ENCODE measurements at places on chromosomes 3 and 15. TPM values are rescaled to one million over a fixed set of nuclear protein-coding genes. Genes with fewer than 3 reads are reported as not detected.

- no peak for DNase-seq
Observed at GRCh38 chr3:190338717-190339116, 16.5 kb upstream of the CLDN1 start.

DNA sequence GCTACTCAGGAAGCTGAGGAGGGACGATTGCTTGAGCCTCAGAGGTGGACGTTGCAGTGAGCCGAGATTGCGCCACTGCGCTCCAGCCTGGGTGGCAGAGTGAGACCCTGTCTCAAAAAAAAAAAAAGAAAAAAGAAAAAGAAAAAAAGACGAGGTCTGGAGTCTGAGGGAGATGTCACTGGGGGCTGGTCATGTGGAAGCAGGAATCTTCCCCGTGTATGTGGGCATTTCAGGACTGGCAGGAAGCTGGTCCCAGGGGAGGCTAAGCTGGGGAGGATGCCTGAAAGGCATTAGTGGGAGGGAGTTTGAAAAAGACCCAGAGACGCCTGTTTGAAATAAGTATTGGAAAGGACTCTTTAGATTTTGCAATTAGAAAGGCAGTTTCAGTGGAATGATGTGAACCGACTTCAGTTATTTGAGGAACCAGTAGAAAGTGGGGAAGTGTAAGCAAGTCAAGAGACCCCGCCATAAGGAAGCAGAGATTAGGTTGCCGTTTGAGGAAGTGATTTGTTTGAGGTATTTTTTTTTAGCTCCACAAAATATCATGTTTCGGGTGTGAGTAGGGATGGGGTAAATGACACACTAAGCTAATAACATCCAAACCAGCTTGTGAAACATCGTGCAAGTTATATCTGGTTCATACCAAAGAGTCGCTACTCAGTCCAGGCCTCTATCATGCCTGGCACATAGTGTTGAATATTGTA, 55.5 kb downstream of the ST6GAL1 start:
- DNase-seq: no peak

DNA sequence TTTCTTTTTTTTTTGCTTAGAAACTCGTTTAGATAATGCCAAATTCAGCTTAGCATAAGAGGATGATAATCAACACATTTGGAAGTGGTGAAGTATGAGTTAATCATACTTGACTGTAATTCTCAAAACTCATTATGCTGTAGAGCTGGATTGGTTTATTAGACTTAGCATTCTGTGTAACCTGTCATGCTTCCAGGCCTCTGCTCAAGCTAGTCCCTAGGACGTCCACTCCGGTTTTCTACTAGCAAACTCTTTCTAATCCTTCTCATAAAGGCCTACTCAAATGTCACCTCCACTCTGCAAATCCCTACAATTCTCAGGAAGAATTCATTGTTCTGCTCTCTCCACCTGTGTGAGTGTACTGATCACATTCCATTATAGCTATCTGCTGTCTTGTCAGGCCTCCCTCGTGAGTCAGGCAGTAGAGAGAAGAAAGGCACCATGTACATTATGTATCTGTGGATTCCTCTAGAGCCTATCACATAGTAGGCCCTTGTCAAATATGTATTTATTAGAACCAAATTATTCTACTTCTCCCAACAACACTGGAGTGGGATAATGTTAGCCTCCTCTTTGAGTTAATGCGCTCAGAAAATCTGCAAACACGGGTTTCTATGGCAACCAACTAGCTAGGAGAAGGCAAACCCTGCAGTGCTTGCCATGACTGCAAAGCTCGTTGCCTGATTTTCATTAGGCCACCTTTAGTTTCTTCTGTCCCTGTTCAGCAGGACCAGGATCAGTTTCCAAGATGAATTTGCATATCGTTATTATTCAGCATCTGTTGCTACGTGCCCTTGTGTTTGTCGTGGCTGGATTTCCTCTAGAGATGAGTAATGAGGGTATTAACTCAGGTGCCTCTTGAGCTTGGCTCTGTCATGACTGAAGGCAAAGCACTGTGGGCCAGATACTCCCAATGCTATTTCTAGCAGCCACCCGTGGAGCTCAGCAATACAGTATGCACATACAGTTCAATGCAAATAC, 30.7 kb downstream of the ATP13A5 start:
- DNase-seq: no peak

GRCh38 chr3:105466072-105466471, 99.4 kb downstream of the ALCAM start:
- no peak for DNase-seq

DNA sequence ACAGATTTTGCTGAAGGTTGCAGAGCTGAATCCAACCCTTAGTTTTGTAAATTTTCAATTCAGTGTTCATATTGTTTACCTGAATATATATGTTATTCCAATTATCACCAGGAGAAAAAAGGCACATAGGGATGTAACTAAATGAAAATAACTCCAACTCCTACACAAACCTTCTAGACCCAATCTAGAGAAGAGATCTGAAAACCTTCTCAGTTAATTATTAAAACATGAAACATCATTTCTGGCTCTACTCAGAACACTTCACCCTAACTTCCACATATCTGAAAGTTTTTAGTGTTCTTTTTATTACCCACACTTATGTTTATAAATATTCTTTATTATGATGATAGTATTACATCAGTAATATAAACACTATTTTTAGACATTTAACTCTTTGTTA, 76.6 kb downstream of the LRRFIP2 start:
- no peak for DNase-seq

GRCh38 chr3:183555541-183556081, at the start of gene KLHL6:
TSS of gene KLHL6 (minus strand) at chr3:183555706. CDS start at chr3:183555653, 53 bp downstream.
- no peak for DNase-seq

DNA sequence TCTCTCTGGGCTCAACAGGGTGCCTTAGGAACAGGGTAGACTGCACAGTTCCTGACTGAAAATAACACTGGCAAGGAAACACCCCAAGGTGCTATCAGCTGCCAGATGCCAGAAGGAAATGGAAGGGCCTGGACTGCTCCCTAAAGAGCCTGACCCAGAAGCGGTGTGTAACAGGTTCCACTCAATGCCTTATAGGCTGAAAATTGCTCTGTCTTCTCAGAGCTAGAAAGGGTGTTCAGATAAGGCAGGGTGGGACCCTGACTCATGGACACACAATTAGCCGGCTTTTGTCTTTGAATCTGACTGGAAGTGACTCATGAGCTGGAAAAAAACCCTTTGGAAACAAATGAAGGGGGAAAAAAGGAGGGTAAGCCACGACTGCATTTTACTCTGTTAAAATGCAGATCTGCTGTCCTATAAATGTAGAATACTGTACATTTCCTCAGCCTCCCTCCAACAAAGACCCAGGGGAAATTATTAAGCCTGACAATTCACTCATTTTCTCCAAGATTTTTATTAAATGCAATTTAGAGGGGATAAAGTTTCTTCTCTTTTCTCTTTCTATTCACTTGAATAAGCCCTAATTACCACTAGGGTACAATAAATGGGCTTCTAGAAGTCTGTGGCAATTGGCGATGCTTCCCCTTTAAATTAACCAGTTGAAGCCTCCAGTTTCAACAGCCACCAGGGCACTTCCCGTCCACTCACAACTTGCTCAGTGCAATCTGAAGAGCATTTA, 160.2 kb upstream of the TBL1XR1 start:
- DNase-seq: no peak

DNA sequence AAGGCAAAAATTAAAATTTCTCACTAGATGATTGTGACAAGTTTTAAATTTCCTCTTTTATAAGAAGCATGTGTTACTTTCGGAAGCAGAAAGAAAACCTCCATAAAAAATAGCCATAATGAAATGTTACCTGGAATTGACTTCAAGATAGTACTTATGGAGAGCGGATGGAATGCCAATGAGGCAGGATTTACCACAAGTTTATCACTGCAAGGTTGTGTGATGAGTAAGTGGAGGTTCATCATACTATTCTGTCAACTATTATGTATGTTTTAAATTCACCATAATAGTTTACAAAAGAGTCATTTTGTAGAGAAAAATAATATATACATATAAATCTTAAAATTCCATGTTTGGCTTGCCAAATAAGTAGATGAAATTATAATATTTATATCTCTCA, 230.3 kb downstream of the SCAPER start:
- no peak for DNase-seq

DNA sequence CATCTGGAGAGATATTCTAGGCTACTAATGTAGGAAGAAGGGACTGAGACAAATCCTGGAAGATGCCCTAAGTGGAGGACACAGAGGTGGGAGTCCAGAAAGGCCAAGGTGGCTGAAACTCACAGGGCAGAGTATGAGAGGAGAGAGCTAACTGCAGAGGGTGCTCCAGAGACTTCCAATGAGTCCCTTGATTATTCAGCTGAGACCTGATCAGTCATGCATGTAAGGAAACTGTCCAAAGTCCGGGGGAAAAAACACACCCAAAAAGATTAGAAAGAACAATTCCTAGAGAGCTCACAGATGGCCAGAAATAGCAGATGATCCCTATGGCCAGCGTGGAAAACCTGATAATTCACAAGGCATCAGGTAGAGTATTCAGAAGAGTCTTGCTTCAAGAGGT, 18.7 kb upstream of the FOXP1 start:
- no peak for DNase-seq

DNA sequence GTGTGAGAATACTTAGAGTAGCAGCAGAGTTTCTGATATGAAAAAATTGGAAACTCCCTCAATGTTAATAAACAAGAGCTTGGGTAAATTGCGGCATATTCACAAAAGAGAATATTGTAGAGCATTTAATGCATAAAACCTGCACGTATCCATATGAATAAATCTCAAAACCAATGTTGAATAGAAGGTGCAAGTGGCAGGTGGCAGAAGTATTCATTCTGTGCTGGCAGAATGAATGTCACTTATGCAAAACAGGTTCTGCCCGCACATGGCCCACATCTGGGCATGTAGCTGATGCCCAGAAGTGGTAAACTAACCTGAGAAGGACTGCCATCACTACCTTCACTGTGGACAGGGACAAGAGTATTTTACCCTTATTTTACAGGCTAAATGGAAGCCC, 14.1 kb upstream of the PRSS50 start:
- no peak for DNase-seq

GRCh38 chr15:69783211-69783610, 314.5 kb downstream of the TLE3 start:
- no peak for DNase-seq

DNA sequence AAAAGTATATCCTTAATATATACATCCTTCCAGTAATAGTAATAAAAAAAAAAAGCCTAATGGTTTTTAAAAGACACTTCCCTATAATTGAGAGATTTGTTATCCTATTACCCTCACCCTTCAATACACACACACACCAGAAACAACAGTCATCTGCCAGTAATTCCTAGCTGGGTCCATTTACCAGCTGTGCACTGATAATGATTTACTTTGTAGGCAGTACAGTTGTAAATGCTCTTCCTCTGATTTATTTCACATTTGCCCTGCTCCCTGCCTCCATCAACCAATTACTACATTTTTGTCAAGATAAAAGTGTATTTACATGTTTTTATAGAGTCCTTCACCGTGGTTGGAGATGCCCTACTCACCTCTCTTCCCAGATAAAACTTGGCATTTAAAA, 12.4 kb downstream of the TPM1 start:
- no peak for DNase-seq

DNA sequence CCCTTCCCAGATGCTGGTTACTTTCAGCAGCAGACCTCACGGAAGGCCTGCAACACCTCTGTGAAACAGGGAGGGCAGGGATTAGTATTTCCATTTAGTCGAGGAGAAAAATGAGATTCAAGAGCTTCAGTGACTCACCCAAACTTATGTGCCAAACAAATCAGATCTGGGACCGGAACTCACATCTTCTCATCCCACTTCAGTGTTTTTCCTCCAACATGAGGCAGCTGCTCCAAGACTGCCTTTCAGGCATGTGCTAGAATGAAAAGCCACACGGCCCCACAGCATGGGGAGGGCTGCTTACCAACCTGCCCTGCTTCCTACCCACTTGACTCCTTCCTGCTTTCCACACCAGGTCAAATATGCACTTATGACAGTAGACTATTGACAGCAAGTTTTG, 129.4 kb upstream of the SLC24A5 start:
- no peak for DNase-seq

DNA sequence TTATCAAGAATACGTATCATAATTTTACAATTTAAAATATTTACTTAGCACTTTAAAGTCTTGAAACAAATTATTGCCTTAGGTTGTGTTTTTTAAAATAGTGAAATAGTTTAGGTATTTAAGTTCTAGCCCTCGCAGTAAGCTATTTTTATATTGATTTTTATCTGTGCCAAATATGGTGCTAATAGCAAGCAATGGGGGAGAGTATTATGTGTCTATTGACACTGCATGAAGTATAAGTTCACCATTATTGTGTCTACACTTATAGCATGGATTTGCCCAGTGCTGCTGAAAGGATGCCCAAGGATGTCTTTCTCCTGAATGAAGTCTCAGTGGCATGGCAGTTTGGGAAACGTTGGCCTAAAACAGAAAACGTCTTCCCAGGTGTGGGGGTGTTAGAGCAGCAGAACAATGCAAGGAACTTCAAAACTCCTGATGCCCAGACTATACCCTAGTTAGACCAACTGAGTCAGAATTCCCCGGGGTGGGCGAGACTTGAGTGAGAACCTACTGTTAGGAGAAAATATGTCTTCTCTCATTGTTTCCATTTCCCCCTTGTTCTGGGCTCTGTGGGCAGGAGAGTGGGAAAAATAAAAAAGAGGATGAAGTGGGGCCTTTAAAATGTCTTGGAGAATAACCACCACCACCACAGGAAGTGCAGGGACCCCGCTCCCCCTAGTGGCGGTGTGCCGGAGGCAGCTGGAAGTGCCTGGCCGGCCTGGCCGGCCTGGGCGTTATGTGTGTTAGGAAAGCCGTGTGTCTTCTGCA, 104.2 kb upstream of the SLC7A14 start:
- DNase-seq: peak; percentile 77

DNA sequence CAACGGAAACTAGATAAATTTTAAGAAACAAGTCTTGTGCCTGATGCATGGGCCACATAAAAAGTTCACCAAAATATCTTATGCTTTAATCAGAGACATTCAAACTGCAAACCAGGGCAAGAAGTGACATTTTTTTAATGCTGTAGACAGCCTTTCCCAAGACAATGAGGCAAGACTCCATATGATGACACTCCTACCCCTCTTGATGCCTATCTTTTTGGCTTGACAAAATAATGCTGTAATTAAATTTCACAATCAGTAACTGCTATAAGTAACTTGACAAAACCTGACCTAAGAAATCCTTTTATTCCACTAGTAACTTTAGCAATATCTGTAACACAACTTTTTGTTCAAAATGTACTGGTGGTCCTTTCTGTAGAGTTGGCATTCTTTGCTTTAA, 48.7 kb downstream of the ECT2 start:
- DNase-seq: no peak

DNA sequence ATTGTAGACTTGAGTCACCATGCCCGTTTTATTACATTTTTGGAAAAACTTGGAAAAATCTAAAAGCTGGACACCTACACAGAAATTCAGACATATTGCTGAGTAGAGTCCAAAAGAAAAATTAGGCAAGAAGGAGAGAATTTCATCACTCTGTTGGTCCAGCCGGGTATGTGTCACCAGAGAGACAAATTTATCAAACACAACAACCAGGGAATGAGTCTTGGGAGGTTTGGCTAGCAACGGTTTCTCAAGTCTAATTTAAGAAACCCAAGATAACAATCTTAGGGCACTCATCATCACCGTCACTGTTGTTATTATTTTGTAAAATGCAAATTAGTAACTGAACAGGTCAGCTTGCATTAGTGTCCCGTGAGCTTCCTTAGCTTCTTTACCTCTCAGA, 197.5 kb upstream of the C2CD4B start:
- no peak for DNase-seq

The SLC28A1 gene
- not detected for total RNA-seq

The GUCA1C gene
- not detected for total RNA-seq

The TMEM44 gene
- total RNA-seq: 9.8 TPM

The AGTR1 gene
- total RNA-seq: 0.30 TPM

The ZNF35 gene
- total RNA-seq: 13.7 TPM

The CLRN1 gene
- total RNA-seq: 0.22 TPM

The CFAP100 gene
- 1.5 TPM for total RNA-seq

The SH2D7 gene
- total RNA-seq: not detected

The ITGA11 gene
- total RNA-seq: 0.03 TPM

The SSUH2 gene
- not detected for total RNA-seq

The PLD1 gene
- 2.3 TPM for total RNA-seq
